ENCODE measurements at places on chromosomes 5 and 9.

DNA sequence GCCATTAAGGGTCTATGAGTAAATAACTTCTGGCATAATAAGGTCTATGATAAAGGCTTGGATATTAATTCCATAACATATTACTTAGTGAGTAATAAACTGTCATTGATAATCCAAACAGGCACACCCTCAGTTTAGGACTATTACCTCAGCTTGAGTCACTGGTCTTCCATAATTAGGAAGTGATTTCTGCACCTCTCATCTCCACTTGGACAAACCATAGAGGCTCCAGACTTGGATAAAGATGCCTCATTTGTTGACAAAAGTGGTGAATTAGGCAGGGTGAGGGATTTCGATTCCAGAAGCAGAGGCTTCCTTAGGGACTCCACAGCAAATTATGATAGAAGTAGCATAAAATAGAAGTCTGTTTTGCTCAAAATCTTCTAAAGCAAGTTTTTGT is 127.5 kb upstream of the MTAP start:
- DNase-seq: no peak
- no peaks in the 10 kb centered on the region for H3K27me3 ChIP-seq
- H3K4me1 ChIP-seq: no peaks in the 10 kb centered on the region
- H3K4me3 ChIP-seq: no peak overlapping the region
- no peaks in the 10 kb centered on the region for H3K36me3 ChIP-seq

GRCh38 chr5:67201897-67202549 is 5.4 kb upstream of the CD180 start:
- no peaks in the 10 kb centered on the region for H3K27me3 ChIP-seq
- no peak overlapping the region for H3K4me3 ChIP-seq
- H3K36me3 ChIP-seq: no peaks in the 10 kb centered on the region
- H3K4me1 ChIP-seq: peaks cover 14% of the 10 kb centered on the region

DNA sequence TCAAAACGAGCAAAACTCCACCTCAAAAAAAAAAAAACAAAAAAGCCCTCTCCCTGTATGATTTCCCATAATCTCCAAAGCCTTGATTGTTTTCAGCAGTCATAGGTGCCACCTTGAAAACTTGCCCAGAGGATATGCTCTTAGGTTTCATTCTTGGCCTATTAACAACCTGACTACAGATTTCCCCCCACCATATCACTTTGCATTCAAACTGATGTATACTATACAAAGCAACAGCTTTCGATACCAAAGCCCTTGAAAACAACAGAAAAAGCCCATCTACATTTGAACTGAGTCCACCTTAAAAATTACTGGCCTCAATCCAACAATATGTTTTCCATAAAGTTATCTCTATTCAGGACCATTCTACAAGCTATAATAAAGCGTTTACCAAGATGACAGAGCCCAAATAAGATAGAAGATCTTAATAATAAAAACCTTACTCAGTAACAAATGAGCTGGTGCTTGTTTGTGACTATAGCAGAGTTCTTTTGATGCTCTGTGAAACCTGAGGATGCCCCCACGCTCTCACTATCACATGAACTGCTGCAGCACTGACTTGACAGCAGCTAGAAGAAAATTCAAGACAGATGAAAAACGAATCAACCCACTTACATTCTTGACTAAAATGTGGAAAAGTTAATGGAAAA is 44.4 kb downstream of the FNBP1 start:
- H3K4me1 ChIP-seq: peaks cover 20% of the 10 kb centered on the region
- H3K27ac ChIP-seq: peak overlapping the region; percentile 23
- H3K4me3 ChIP-seq: no peak overlapping the region
- H3K27me3 ChIP-seq: no peaks in the 10 kb centered on the region
- no peak for DNase-seq
- H3K36me3 ChIP-seq: no peaks in the 10 kb centered on the region

- no peaks in the 10 kb centered on the region for H3K4me1 ChIP-seq
- H3K36me3 ChIP-seq: no peaks in the 10 kb centered on the region
- no peak for DNase-seq
- H3K27ac ChIP-seq: no peak overlapping the region
Measured at GRCh38 chr9:14524873-14525515, 168.2 kb downstream of the ZDHHC21 start.

- no peak overlapping the region for H3K27ac ChIP-seq
- H3K4me3 ChIP-seq: no peak overlapping the region
- no peaks in the 10 kb centered on the region for H3K4me1 ChIP-seq
- DNase-seq: no peak
- no peaks in the 10 kb centered on the region for H3K27me3 ChIP-seq
- no peaks in the 10 kb centered on the region for H3K36me3 ChIP-seq
Measured at GRCh38 chr5:135864503-135865435, 30.3 kb downstream of the SLC25A48 start.
